ENCODE measurements at places on chromosomes 6 and 20.

DNA sequence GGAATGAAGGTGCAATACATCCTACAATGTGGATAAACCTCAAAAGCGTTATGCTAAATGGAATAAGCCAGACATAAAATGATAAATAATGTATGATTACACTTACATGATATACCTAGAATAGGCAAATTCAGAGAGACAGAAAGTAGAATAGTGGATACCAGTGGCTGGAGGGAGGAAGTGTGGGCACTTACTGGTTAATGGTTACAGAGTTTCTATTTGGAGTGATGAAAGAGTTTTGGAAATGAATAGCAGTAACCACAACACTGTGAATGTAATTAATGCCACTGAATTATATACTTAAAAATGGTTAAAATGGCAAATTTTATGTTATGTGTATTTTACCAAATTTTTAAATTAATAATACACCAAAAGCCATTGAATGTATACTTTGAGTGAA lies 71.4 kb upstream of the CST7 start:
- no peak for DNase-seq

DNA sequence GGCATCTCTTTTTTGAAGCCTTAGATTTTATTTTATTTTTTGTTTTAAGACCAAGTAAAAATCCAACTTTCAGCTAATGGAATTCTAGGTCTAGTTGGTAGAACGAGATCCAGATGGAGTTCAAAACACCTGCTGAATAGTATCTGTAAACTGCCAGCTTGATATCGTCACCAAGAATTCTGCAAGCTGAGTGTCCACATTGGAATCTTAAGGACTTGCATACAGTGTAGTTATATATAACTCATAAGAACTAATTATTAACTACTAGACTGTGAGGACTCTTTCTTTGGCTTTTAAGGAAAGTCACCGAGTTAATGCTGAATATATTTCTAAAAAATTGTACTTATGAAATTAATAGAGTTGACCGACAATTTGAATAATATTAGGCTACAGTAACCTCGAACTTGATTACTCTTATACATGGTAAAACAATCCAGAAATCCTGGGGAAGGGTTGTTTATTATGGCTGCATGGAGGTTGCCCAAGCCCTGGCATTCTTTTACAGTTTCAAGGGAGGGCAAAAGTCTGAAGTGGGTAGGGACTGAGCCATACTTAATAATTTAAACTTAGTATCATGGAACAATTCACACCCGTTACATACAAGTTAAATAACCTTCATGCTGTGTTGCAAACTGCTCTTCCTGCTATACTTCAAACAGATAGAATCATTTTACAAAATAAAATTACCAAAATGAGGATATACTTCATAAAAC lies 553.9 kb downstream of the PTPRT start:
- no peak for DNase-seq

GRCh38 chr20:51930775-51931174 lies 128.5 kb upstream of the SALL4 start:
- peak; percentile 90 for DNase-seq

GRCh38 chr6:149567945-149568585 lies 1.9 kb downstream of the GINM1 start:
- DNase-seq, result no peak

DNA sequence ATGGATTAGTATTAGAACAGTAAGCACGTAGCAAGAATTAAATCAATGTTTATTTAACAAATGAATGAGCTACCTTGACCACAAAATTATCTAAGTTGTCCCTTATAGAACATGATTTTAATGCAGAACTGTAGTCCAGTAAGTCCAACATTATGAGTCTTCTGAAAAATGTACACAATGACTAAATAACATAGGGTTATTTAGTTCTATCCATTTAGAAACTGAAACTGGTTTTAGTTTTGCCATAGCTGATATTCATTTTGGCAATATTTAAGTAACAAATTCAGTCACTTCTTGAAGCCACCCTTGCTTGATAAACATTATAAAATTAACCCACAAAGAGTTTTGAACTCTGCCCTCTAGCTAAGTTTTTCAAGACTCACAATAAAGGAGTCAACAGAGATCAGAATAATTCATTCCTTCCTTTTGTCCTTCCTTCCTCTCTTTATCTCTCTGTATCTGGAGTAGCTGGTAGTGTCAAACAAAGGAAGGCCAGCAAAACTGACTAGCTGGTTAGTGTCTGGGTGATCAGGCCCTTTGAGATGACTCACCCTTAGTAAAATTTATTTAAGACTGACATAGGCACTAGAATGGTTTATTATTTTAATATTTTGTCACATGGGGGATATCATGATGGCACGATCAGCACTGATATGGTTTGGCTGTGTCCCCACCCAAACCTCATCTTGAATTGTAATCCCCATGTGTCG lies 115.1 kb downstream of the BTBD9 start:
- DNase-seq, result no peak

GRCh38 chr20:47392721-47393073 lies 36.2 kb upstream of the ZMYND8 start:
- no peak for DNase-seq

- no peak for DNase-seq
Measured at GRCh38 chr6:16757332-16757731, 3.9 kb downstream of the ATXN1 start.

- no peak for DNase-seq
Measured at GRCh38 chr6:51928320-51928719, 159.1 kb downstream of the PKHD1 start.

- no peak for DNase-seq
Measured at GRCh38 chr6:84447651-84448050, 220.2 kb upstream of the CEP162 start.

- DNase-seq, result no peak
Measured at GRCh38 chr20:57325632-57326356, 3.8 kb upstream of the SPO11 start.

- DNase-seq, result no peak
Measured at GRCh38 chr6:104795363-104795762, 64.4 kb downstream of the HACE1 start.

DNA sequence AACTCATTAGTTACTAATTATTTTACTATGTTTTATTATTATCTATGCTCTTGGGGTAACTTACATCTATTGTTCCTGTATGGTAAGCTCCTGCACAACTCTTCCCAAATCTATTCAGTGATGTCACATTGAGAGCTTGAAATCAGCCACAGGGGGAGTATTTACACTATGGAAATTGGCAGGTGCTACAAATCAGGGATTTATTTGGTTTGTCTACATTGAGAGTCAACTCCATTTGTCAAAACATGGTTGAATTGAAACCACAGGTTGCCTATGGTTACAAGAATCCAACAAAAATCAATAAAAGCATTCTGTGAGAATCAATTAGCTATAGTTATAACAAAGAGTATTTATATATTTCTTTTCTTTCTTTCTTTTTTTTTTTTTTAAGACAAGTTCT lies 3.9 kb upstream of the FITM2 start:
- DNase-seq, result no peak

GRCh38 chr6:34509782-34510181 lies 43.9 kb downstream of the PACSIN1 start:
- no peak for DNase-seq

DNA sequence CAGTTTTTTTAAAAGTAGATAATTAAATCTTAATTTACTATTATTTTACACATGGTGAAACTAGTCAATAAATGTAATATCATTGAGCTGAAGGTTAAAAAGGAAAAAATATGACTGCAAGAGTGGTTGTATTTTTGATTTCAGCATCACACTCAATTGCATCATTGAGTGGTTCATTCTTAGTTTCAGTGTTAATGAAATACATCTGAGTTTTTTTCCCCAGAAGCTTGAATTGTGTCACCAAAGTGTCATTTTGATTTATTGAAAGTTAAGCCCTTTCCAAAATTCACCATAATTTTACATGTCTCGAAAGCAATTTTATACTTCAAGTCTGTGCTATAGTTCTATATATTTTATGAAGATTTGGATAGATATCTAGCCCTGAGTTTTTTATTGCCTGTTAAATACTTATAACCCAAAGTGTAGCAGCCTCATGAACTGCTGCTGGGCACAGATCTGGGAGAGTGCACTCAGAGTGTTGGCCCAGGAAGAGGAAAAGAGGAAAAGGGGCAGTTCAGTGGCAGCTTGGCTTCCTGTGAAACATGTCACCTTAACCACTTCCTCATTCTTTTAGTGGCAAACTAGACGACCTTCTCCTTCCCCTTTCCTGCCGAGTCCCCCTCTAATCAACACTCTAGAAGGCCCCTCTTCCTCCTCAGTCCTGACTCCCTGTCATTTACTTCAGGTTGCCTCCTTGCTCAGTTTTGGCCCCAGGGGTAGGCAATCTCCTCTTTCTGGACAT lies 140.7 kb downstream of the ESR1 start:
- DNase-seq, result no peak

GRCh38 chr20:47110819-47111218 lies 216.2 kb downstream of the EYA2 start:
- no peak for DNase-seq

DNA sequence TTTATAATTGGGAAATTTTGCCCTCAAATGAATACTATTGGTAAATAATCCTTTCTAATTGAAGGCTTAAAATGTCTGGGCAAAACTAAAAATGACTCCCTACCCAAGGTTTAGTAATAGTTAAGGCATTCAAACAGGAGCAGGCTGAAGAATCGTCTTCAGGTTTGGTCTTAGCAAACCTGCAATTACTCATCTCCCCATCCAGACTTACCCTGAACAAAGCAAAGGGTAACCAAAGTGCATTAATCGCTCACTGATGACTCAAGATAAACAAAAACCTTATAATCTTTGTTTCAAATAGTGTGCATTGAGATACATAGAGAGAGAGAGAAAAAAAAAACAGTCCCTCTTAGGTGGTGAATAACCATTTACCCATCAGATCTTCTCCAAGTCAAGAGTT lies 225.5 kb downstream of the BMP2 start:
- no peak for DNase-seq

- DNase-seq, result no peak
Measured at GRCh38 chr20:63066506-63067265, 59.9 kb upstream of the BHLHE23 start.

DNA sequence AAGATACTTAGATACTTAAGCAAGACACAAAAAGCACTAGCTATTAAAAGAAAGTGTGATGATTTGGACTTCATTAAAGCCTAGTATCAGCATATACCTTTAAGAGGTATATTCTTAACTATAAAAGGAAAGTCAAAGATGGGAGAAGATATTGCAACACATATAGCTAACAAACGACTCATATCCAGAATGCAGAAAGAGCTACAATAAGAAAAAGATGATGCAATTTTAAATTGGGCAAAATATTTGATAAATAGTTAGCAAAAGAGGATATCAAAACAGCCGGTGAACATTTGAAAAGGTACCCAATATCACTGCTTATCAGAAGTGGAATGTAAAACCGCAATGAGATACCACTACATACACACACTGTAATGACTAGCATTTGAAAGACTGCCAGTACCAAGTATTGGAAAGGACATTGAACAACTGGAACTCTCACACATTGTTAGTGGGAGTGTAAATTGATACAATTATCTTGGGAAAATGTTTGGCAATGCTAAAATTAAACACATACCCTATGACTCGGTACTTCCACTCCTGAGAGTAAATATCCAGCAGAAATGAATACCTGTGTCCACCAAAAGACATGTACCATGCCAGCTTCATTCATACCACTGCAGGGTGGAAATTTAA lies 25.7 kb downstream of the MUC22 start:
- DNase-seq, result peak; percentile 22

GRCh38 chr6:150297327-150298029 lies 71.3 kb upstream of the IYD start:
- peak; percentile 82 for DNase-seq

GRCh38 chr6:169292338-169293124 lies 38.9 kb upstream of the THBS2 start:
- peak; percentile 95 for DNase-seq

DNA sequence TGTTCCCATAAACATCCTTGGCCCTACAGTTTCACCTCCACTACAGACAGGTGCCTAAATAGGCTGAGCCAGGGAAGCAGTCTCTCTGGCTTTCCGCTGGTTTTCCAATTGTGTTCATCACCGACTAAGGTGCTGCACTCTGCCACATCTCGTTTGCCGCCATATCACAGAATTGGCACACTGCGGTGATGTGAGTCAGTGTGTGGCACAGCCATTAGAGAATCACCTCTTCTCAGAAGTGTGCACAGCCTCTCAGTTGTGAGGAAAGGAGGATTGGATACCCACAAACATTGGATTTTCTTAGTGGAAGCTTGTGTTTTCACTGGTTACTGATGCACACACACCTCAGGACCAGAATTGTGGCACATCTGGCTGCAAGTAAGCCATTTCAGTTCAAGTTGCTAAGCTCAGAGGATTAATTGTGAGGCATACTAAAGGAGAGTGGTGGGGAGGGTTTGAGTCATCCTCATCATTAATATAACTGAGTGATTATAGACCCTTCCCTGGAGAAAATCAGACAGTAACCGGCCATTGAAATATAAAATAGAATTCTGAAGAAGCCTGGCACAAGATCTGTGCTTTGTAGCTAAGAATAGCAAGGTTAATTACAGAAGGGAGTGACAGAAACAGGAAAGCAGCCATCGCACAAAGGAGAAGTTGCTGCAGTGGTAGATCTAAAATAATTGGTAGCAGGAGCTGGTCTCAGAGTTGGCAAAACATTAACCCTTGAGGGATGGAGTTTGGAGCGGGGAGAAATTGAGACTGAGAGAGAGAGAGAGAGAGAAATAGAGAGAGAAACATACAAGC lies 506.9 kb downstream of the LMBRD1 start:
- no peak for DNase-seq

- no peak for DNase-seq
Measured at GRCh38 chr6:115524821-115525220, 535.9 kb downstream of the FRK start.

DNA sequence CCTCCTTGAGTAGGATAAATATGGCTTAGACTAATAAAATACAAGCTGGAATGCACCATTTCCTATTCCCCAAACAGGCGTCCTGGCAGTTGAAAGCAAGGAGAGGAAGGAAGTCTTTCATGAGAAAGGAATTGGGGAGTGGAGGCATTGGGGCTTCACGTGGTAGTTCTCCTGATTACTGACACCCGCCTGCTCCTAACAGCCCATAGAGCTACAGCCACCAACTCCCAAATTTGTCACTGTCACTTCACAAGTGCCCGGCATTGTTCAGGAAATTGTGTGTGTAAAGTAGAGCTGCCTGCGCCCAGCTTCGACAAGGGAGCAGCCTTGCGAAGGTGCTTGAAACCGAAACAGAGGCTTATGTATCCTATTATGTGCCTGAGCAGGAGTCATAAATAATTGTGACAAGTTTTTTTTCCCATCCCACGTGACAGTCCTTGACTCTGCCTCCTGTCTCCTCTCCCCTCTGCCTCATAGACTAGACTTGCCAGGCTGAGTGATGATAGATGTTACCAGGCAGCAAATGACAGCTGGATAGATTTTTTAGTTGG lies 301.7 kb upstream of the ZFP64 start:
- DNase-seq, result peak; percentile 71

All from fibroblast of skin of scalp (primary cell).